Posterior cingulate gyrus (tissue), 11 donors: ENCODE measurements at places on chromosomes 1 and 21.

DNA sequence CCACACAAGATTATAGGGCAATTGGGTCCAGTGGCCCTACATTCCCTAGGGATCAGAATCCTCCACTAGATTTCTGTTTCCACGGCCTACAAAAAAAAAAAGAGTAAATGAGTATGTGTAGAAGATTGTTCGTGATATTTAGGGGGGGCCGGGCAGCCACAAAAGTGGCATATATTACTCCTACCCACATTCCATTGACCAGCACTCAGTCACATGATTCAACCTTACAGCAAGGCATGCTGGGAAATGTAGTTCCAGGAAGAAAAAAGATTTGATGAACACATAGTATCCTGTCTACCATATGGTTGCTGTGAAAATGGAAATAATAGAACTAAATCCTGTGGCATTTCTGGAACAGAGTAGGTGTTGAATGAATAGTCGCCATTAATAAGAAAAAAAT lies 43.4 kb upstream of the GJB5 start:
- no peak for DNase-seq

DNA sequence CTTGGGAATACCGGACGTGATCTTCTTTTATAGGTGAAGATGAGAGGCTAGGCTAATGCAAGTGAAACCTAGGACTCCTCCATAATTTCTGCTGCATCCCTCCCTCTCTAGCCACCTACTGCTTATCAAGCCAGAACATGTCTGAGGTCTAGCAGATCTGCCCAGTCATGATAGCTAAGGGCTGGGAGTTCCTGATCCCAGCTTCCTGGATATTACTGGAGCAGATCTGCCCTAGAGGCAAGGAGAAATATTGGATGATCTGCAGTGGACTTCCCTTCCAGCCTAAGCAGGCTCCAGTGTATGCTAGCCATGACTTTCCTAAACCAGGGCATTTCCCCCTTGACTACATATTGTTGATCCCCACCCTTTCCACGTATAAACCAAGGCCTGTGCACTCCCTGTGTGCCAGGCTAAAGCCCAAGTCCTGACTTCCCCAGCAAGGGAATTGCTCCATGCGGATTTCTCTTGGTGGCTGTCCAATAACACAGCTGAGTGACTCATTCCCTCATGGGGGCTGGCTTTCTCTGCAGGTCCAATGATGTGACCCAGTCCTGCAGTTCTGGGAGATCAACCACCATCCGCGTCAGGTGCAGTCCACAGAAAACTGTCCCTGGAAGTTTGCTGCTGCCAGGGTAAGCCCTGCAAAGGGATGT lies 15.5 kb upstream of the SARS1 start:
- DNase-seq, result no peak

DNA sequence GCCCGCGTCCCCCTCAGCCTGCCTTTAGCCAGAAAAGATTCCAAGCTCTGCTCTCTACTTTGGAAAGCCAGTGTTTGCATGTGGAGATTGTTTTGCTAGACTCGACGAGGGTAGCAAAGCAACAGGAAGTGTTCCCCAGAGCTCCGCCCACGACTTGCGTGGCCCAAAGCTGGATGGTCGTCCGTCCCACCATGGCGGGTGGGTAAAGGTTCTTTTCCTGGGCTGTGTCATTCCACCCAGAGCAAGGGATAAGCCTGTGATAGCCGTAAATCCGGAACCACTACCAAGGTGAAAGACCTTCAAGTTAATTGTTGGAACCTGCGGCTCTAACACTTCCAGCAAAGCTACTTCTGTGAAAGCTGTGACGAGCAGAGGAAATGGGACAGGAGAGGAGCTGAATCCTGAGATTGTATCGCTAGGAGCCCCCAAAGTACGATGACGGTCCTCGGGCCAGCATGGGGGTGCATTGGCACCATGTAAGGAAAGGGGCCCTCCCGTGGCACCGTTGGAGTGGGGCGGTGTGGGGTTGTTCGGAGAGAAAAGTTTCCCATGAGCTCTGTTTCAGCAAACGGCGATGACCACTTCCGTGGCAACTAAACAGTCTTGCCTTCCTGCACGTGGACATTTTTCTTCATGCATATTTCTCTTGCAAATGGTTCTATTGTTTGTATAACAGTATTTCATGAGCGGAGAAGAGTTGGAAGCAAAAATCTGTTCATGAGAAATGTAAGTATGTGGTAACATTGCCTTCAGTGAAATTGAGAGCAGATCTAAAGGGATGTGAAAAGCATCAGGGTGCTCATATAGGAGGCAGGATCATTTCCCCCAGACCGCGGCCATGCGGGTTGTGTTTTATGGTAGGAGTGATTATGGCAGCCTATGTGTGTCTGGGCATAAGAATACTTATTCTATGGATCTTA lies 8.4 kb downstream of the MX2 start:
- no peak for DNase-seq

- no peak for DNase-seq
Measured at GRCh38 chr1:5554784-5555183, 437.4 kb downstream of the NPHP4 start.

- no peak for DNase-seq
Measured at GRCh38 chr1:211986628-211987254, 48.6 kb downstream of the INTS7 start.

DNA sequence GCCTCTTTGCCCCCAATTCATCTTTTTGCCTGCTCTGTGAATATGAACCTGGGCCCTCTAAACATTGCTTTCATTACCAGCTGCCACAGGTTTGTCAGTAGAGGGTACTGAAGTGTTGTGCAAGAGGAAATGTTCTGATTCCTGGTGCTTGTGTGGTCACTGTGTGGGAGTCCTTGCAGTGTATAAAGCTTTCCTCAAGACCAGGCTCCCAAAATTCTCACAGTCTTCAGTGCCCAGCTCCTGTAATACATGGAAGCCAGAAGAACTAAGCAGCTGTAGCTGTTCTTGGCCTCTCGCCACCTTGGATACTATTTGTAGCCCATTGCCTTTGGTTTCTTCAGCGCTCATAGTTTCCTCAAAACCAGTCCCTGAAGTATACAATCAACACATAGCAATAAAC lies 1046.2 kb downstream of the BRINP3 start:
- no peak for DNase-seq

DNA sequence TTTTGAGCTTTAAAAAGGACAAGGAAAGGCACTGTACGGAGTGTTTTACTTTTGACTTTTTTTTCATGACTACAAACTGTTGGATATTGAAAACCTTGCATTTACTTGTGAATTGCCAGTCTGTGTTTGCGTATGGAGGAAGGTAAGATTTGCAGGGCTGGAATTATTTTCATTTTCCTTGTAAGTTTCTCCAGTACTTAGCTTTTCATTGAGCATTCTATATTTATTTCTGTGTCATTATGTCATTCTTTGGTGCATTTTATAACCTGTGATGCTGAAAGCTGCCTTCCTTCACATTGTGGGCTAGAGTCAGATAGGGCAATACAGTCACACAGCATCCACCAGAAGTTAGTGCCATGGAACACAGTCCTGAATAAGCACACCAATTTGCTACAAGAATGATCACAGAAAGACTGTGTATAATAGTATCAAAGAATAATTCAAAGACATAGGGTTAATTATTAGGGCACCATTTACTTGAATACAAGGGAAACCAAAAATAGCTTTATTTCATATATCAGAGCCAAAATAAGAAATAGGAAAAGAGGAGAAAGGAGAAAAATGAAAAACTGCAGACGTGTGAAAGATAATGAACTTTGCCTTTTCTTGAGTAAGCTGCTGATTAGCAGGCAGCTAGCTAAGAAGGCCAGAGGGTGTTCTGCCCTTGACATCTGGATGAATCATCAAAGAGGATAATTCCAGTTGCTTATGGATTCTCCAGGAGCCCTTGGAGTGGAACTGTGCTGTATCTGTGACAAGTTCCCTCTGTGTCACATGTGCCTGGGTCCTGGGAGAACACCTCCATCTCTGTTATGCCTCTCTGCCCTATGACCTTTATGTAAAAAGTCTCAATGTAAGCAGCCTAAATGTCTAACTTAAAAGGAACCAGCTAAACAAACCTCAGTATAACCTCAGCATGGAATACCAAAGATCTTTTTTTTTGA lies 8.0 kb upstream of the FAM20B start:
- no peak for DNase-seq

DNA sequence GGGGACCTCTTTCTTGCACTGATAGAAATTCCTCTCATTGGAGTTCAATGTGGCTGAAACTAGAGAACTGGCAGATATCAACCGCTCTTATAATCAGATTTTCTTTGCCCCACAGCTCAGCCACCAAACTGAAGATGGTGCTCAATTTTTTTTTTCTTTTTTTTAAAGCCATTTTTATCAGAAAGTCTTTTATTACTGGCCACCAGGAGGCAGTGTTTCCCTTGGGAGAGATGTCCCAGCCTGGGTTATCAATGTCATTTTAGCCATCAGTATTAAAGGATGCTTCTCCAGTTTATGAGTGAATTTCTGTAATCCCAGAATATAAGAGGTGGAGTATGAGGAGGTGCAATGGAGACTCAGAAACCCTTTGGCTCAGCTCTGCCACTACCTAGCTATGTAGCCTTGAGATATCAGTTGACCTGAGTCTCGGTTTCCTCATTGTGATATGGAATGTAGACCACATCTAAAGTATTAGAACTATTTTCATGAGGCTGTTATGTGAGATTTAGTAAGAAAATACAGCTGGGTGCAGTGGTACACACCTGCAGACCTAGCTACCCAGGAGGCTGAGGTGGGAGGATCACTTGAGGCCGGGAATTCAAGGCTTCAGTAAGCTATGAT lies 27.6 kb downstream of the CD244 start:
- DNase-seq, result no peak

DNA sequence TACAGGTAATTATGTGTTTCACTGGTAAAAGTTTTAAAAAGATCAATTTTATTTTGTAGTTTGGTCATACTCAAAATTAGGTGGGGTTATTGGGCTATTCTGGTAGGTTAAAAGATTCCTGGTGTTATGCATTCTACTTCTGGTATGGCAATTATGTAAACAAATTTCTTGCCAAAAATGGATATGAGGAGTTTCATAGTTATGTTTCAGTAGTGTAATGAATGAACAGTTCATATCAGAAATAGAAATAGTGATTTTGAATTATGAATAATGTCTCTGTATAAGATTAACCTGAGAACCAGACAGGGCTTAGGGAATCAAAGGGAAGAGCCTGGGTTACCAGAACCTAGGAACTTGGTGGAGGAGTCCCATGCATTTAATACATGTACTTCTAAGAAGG lies 15.9 kb downstream of the ATF6 start:
- no peak for DNase-seq

DNA sequence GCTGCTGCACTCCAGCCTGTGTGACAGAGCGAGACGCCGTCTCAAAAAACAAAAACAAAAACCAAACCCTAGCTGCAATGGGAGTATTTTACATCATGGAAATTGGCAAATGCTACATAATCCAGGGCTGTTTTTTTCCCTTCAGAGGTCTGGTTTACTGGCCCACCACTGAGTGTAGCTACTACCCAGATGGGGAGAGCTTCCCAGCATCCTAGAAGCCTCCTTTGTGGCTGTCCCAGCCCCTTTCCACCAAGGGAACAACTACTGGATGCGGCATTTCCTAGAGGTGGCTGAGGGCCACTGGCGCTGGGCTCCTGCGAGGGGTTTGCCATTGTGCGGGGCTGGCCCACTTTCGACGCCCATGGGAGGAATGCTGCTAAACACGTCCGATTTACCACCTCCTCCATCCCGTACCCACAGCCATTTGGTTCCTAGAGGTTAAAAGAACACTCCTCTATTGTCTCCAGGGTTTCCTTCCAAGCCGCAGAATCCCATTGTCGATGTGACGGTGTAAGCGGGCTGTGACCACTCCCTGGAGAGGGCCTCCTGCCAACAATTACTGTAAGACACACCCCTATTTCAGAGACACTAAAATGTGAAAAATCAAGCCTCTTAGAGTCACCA lies 55.4 kb downstream of the RUNX3 start:
- DNase-seq, result no peak

GRCh38 chr1:147611021-147611426 lies 59.3 kb downstream of the ACP6 start:
- DNase-seq, result no peak

GRCh38 chr1:182185136-182185535 lies 123.6 kb upstream of the ZNF648 start:
- no peak for DNase-seq

GRCh38 chr1:71339238-71339637 lies 258.4 kb upstream of the ZRANB2 start:
- DNase-seq, result no peak

DNA sequence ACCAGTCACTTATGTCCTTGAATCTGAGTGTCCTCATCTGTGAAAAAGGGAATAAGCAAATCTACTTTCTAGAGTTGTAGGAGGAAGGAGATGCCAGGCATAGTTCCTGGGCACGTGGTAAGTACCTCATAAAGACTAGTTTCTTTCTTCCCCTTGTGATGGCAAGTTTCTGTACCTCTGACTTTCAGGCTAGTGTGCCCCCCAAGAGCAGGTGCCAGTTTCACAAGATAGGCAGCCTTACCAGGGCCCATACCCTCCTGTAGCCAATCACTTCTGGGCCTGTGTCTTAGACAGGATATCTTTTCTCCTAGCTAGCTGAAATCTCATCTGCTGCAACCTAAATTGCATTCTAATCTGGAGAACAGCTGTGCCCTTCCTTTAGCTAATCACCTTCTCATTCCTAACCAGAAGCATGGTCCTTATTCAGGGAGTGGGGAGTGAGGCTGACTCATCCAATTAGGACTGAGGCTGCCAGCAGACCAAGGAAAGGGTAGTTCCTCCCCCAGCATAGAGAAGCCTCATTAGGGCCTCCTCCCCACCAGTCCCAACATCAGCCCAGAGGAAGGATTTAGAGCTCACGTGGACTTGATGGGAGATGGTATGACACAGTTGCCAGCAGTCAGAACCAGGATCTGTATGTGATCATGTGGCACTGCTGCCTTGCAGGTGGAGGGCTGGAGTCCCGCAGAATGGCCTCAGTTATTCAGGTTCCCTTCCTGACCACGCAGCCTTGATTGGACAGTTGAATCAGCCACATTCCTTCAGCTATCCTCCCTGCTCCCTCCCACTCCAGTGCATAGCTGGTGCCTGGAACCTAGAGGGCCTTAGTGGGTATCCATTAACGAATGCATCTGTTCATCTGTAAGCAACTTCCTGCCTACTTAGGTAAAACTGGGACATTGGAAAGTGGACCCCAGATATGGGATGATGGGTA lies 7.9 kb downstream of the KLHDC8A start:
- DNase-seq, result no peak

DNA sequence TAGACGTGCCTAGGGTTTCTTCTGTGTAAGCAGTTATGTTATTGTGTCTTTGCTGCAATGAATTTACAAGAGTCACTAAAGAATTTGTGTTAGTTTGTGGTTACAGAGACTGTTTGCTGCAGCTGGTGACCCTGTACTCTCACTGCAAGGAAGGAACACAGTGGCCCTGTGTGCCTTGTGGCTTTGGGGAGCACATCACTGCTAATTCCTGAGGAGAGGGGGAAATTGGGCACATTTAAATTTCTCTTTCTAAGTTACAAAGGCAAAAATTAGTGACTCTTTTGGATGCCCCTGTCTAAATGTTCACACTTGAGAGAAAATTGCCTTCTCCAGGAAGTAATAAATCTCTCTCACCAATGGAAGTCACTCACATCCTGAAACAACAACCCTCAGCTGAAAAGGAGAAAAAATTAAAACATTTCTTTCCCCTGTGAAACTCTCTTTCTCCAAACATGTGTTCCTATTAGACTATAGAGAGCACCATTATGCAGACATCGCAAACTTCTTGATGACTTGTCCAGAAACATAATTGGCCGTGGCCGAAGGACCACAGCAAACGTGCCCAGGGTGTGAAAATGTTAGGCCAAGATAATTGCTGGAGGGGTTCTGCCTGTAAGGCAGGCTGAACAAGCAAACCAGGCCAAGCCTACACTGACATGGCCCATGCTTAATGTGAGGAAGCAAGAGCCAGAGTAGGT lies 32.3 kb upstream of the SPAG17 start:
- no peak for DNase-seq

GRCh38 chr1:166875734-166876539 lies at the start of gene TADA1:
TSS of gene TADA1 (minus strand) at chr1:166876264. CDS start at chr1:166876233, 31 bp downstream.
- peak; percentile 99 for DNase-seq
